Kidney epithelial cell (primary cell): ENCODE measurements at places on chromosomes 5 and 9.
A peak's percentile ranks its signal among the peaks of the same experiment; 100 is the strongest.

DNA sequence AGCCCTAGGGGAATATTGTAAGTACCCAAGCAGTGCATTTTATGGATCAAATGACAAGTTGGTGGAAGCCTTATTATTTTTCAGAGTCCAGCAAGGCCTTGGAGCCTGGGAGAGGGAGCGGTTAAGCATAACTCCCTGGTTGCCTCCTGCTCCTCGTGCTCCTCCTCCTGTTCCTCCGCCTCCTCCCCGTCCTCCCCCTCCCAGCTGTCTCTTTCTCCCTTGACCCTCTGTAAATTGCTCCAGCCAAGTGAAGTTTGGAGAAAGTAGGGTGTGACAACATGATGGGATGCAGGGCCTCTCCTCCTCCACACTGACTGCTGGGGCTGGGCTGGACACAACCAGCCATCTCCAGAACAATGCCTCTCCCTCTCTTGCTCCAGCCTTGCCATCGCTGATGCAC, 586.9 kb downstream of the CCDC171 start:
- DNase-seq: no peak

DNA sequence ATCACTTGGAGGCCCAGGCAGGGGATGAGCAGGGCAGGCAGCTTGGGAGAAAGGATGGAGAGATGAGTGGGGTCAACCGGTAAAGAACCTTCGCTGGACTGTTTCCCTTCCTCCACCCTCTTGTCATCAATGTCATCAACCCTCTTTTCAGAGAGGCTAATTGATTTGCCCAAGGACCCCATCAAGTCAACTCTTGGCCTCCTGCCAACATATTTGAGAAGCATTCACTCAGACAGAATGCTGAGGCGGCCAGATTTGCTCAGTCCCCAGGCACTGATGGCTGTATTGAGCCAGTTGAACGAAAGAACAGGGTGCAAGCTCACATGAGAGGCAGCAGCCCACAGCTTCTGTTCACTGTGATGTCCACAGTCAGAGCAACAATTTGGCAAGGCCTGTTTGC, 193.5 kb downstream of the RFK start:
- no peak for DNase-seq

GRCh38 chr5:139385061-139386049, 2.3 kb upstream of the SLC23A1 start:
- DNase-seq: no peak

DNA sequence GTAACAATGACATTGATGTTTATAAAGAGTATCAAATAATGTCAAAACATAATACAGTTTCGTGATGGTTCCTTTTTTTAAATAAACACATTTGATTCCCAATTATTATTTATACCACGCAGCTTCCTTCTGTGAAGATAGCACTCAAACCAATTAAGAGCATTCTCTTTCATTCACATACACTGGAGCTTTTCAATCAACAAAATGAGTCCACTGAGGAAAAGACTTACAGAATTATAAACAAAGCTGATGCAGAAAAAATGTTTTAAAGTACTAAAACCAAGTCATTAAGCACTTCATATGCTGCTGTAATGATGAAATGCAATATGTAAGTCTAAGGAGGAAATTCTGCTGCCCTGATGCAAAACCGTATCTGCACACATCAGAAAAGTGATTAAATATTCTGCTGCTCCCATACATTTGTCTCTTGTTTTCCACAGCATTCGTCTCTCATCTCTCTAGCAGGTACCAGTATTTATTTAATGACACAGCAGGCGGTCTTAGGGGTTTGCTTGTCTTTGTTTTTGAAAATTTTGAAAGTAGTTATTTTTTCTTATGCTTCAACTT, 147.1 kb downstream of the CDH10 start:
- DNase-seq: no peak

- no peak for DNase-seq
These were observed 27.1 kb downstream of the ZNF608 start for GRCh38 chr5:124719113-124719967.

DNA sequence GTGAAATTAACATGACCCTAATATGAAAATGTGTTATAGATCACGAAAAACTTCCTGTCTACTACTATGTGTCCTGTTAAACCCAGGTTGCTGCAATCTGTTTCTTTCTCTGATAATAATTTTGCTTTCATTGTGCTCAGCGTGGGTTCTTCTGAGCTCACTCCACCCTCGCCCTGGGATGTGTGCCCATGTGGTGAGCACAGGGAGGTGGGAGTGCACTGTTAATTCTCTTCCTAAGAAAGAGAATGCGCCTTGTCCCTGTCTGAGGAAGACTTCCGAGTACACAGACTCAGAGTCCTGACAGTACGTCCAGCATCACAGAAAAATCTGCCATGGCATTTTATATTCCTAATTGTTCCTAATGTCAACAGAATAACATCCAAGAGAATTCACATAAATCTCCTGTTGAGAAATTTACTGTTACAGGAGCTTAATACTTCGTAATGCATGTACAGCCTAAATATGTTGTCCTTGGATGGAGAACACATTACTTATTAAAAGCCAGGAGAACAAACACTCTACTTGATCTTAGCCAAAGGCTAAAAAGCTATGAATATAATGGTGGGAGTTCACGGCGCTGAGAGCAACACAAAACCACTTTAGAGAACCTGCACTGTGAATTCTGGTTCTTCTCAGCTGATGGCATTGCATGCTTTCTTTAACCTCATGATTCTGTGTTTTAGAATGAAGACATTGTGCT, 102.6 kb downstream of the PDE4D start:
- no peak for DNase-seq

GRCh38 chr5:67215519-67216471, 19.2 kb upstream of the CD180 start:
- no peak for DNase-seq

DNA sequence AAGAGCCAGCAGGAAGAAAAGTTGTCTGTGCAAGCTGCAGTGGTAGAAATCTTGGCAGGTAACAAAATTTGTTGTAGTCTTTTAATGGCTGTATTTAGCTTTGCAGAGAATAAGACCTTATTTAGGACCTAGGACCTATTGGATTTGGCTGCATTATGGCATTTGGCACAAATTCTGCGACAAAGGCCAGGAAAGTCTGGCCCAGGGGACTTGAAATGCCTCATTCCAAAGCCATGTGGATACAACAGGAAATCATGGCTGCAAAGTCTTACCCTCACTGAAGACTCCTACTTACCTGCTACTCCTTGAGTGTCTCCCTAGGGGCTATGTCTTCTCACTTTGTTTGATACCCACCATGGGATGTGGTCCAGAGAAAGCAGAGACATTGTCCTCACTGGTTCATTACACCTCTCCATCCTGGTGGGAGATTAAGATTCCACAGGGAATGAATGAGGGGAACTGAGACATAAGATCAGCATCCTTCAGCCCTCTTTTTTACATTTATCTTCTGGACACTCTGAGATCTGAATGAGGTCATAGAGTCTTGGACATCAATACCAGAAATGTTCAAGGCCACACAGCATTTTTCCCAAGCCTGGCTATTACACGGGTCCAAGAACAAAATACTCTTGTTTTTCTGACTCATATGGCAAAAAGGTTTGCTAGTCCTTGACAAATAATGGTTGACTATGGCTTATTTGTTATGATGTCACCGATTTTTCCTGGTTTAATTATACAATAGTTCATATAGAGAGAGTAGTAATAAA, 119.4 kb downstream of the PDE8B start:
- no peak for DNase-seq

DNA sequence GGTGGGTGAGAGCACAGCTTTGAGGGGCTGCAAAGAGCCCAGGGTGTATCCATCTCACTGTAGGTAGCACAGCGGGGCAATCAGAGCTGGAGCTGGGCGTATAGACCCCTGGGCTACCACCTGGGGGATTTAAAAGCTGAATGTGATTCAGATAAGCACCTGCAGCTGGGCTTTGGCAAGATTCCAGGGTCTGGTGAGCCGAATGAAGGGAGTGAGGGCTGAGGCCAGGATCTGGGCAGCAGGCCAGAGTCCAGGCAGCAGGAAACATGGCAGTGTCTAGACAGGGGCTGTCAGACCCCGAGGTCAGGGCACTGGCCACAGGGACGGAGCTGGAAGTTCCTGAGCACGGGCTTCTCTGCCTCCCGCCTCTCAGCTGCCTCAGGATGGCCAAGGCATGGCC, 8.7 kb downstream of the ASS1 start:
- peak; percentile 55 for DNase-seq

- DNase-seq: no peak
These were observed 180.5 kb upstream of the CLINT1 start for GRCh38 chr5:158039441-158039840.
